ENCODE measurements at places on chromosomes 7 and 10.

DNA sequence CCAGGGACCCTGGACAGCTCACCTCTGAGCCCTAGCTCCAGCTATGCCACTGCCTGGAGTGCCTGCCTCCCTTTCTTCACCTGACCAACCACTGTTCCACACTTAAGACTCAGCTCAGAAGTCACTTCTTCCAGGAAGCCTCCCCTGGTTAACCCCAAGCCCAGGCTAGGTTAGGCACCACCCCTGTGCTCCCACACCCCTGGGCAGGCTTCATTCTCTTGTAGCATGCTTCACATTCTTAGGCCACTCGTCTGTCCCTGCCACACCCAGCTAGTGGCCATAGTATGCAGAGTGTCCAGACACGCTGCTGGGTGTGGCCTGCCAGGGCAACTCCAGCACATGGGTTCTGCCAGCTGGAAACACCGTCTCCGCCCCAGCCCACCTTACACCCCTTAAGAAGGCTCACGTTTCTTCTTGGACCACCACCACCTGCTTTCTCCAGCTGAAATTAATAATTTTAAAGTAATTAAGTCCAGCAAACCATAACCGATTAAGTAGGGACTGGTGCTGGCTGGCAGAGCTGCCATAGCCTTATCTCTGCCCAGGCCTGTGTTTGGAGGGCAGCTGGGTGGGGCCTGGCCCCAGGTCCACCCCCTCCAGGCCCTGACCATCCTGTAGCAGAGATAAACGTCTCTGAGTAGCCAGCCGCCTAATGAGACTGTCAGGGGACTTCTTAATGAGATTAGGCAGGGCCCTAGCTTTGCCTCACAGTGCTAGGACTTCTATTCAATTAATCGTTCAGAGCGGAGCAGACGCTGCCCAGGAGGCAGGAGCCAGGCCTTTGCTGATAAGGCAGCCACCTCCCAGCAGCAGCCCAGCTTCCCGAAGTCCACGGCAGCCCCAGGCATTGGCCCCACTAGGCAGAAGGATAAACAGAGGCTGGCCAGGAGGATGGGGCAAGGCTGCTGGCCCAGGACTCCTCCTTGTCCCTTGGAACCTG lies 20.5 kb downstream of the GRID1 start:
- DNase-seq = no peak

- DNase-seq = no peak
Measured at GRCh38 chr10:79089632-79090031, 20.9 kb downstream of the ZMIZ1 start.

DNA sequence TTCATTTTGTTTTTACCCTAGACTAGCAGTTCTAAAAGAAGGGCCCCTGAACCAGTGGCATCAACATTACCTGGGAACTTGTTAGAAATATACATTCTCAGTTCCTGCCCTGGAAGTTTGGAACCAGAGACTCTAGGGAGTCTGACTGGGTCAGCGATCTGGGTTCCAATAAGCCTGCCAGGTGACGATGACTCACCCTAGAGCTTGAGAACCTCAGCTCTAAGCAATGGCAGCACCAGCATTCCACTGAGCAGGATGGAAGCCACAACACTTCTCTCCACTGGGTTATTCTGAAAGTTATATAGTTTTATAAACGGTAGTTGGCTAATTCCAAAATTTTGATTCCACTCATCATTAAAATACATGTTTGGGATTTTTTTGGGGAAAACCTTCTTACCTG lies 97.0 kb upstream of the AMPH start:
- DNase-seq = no peak

- no peak for DNase-seq
Measured at GRCh38 chr7:105250239-105250638, 138.5 kb downstream of the SRPK2 start.

- no peak for DNase-seq
Measured at GRCh38 chr10:101961591-101962498, 94.1 kb downstream of the ARMH3 start.

GRCh38 chr10:4943821-4944220 lies 19.4 kb upstream of the AKR1C1 start:
- DNase-seq = no peak

DNA sequence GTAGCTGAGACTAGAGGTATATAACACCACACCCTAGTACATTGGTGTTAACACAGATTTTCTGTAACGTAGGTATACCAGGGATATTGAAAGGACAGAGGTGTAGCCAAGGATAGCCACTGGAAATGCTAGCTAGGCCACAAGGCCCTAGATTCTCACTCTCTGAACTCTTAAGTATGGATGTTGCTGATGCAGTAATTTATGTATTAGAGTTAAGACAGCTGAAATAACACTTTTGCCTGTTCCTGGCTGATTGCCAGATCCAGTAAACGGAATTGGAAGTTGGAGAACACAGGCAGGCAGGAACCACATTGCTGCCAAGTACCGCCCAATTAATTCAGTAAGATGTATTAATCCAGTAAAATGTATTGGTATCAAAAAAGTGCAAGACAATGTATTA lies 1.8 kb downstream of the CALU start:
- DNase-seq = no peak

All from effector CD8-positive, alpha-beta T cell (primary cell).